ENCODE measurements at places on chromosomes 13 and 19. TPM values are rescaled to one million over a fixed set of nuclear protein-coding genes. Genes with fewer than 3 reads are reported as not detected.

The GZMM gene
- total RNA-seq = 0.17 TPM

The TGFBR3L gene
- total RNA-seq = 5.6 TPM

The KATNAL1 gene
- 25.6 TPM for total RNA-seq

The KLK5 gene
- total RNA-seq = not detected

The PLPPR3 gene
- total RNA-seq = 0.30 TPM

The INAFM1 gene
- total RNA-seq = 3.9 TPM

The SERPINE3 gene
- total RNA-seq = not detected

The CA11 gene
- 0.99 TPM for total RNA-seq

The CADM4 gene
- total RNA-seq = 4.3 TPM

The POU2F2 gene
- total RNA-seq = 0.26 TPM

The ATP4A gene
- total RNA-seq = not detected

The KEAP1 gene
- 79.0 TPM for total RNA-seq

The SCN1B gene
- 15.9 TPM for total RNA-seq

The VN1R4 gene
- not detected for total RNA-seq

The ZIK1 gene
- 6.8 TPM for total RNA-seq

The PRODH2 gene
- not detected for total RNA-seq

The KLF1 gene
- total RNA-seq = not detected

The PINLYP gene
- 1.3 TPM for total RNA-seq

The SOX1 gene
- not detected for total RNA-seq
